ENCODE measurements at places on chromosomes 7 and 10.

- no peak for DNase-seq
Measured at GRCh38 chr7:116540743-116541142, 15.9 kb downstream of the CAV1 start.

- DNase-seq = peak; percentile 54
Measured at GRCh38 chr10:133123050-133123745, 35.5 kb downstream of the ADGRA1 start.

- DNase-seq = no peak
Measured at GRCh38 chr7:17779381-17779780, 160.9 kb downstream of the SNX13 start.

DNA sequence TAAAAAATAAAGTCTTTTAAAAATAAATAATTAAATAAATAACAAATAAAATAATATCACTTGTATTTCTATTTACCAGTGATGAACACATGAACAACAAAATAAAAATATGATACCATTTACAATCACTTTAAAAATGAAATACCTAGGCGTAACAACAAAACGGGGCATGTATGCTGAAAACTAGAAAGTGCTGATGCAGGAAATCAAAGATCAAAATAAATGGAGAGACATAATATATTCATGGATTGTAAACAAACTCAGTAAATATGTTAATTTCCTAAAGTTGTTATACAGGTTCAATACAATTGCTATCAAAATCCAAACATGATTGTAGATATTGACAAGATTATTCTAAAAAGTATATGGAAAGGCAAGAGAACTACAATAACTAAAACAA, 19.2 kb upstream of the SFTPA2 start:
- DNase-seq = no peak

GRCh38 chr10:75395932-75396630, 5.5 kb downstream of the ZNF503 start:
- no peak for DNase-seq

- DNase-seq = no peak
Measured at GRCh38 chr7:92002720-92003119, 62.1 kb downstream of the AKAP9 start.

GRCh38 chr10:32338262-32338661, 8.7 kb downstream of the EPC1 start:
- DNase-seq = no peak

DNA sequence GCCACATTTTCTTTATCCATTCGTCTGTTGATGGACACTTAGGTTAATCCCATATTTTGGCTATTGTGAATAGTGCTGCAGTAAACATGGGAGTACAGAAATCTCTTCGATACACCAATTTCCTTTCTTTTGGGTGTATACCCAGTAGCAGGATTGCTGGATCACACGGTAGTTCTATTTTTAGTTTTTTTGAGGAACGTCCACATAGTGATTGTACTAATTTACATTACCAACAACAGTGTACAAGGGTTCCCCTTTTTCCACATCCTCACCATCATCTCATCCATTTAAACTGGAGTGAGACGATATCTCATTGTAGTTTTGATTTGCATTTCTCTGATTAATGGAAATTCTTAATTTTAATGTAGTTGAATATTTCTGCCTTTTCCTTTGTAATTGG, 19.3 kb downstream of the VKORC1L1 start:
- DNase-seq = no peak

- no peak for DNase-seq
Measured at GRCh38 chr10:131700506-131700905, 200.3 kb upstream of the PPP2R2D start.

GRCh38 chr7:15750727-15751126, 64.2 kb upstream of the MEOX2 start:
- no peak for DNase-seq
